ENCODE measurements at places on chromosomes 5 and 9.

DNA sequence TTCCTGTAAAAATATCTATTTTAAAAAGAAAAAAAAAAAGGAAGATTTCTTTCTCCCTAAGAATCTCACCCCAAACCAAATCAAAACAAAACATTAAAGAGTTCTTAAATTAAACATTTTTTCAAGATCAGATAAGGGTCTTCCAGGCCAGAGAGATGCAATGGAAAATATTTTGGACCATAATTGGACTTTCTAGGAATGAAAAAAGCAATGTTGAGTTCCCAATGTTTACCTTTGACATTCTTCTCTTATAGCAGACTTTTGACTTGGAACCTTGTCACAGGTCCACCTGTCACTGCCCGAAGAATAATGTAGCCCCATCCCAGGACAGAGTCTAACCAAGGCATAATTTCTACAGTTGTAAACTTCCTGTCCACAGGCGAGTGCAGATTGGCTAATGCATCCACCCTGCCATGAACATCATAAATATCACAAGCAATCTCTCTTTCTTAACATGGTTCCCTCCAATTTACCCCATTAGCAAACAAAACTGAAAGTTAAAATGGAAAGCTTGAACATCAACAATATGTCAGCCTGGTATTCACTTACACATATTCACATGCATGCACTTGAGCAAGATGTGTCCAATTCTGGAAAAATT is 121.7 kb upstream of the ZNF366 start:
- no peak for DNase-seq

DNA sequence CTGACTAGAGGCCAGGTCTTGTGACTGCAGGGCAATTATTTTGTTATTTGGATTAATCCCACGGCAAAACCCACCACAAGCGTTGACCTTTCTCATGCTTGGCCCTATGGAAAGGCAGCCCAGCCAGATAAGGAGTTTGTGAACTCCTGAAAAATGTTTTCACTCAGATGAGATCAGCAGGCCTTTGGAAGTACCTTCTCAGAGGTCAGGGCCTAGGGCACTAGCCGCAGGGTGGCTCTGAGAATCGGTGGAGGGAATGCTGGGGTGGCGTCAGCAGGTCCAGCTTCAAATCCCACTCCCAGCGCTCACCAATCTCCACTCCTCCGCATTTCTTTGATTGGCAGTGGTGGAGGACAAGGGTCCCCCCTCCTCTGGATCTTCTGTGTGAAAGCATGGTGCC is 194.4 kb downstream of the GADD45G start:
- DNase-seq: no peak

- no peak for DNase-seq
Observed at GRCh38 chr5:80565330-80565729, 4.8 kb downstream of the ANKRD34B start.

GRCh38 chr5:13939638-13940037 is 4.8 kb downstream of the DNAH5 start:
- DNase-seq: no peak

- DNase-seq: no peak
Observed at GRCh38 chr9:121138973-121139372, 62.7 kb downstream of the RAB14 start.

GRCh38 chr9:37596504-37596903 is 4.1 kb upstream of the TOMM5 start:
- DNase-seq: no peak

DNA sequence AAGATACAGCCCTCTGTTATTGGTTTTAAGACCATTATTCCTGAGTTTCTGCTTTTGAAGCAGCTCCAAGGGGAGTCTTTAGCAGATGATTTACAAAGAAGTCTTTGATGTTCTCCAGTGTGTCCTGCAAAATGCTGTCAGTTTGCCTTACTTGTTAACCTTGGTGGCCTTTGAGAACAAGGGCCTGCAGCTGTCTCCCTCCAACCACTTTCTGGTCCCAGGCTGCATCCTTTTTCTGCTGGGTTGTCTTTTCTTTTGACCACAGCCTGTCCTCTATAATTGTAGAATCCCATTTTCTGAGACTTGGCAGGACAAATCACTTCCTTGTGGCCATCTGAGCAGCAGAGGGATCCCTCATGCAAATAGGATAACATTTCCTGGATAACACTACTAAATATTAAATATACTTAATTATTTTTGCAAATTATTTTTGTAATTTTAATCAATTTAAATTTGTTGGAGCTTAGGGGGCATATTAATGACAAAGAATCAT is 281.4 kb downstream of the DMRT2 start:
- no peak for DNase-seq

DNA sequence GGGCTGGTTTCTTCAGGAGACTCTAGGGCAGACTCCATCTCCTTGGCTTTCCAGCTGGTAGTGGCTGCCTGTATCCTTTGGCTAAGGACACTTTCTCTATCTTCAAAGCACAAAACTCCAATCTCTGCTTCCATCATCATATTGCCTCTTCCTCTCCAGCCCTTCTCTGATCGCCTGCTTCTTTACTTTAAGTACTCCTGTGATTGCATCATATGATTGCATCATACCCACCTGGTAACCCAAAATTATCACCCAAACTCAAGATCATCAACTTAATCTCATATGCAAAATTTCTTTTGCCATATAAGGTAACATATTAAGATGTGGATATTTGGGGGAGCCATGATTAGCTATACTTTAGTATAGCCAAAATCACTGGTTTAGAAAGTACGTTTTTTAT is 1092.6 kb upstream of the CDH6 start:
- DNase-seq: no peak

- no peak for DNase-seq
Observed at GRCh38 chr5:111223101-111223786, 940 bp upstream of the CAMK4 start.

DNA sequence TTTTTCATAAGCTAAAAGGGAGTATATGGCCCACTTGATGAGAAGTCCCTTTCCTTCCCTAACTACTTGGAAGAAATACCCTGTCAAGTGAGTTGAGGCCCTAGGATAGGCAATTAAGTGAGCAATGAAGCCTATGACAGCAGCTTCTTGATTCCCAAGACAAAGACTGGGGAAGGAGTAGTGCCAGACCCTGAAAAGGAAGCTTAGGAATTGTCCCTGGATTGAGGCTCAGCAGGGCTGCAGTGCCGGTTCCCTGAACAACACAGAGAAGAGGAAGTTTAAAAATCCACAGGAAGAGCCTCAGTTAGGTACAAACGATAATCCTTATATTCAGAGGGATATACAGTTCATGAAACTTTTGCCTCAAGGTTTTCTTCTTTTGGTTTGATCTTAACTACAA is 61.8 kb upstream of the RAD23B start:
- no peak for DNase-seq

- DNase-seq: no peak
Observed at GRCh38 chr5:92177926-92178487, 794.9 kb upstream of the ARRDC3 start.

Measured in stimulated activated CD8-positive, alpha-beta memory T cell treated with anti-CD3 and anti-CD28 coated beads, Interleukin-2, amount 100 ng/mL, for 48 hours (primary cell).